Anterior cingulate cortex (tissue), 58 donors: ENCODE measurements at places on chromosomes 4 and X.

DNA sequence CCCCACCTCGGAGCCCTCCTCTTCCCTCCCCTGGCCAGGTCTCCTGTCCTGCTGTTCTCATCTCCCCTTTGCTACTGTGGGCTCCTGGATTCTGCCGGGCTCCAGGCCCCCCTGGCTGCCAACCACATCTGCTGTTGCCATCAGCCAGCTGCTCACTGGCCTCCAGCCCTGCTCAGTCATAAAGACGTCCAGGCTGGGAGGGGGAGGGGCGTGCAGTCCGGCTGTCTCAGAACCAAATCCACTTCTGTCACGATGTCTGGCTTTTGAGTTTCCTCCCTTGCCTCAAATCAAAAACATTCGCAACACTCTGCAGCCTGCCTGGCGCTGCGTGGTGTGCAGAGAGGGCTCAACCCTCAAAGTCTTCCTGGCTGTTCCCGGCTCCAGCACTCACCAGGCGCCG lies 7.1 kb downstream of the RASL11B start:
- DNase-seq: no peak

DNA sequence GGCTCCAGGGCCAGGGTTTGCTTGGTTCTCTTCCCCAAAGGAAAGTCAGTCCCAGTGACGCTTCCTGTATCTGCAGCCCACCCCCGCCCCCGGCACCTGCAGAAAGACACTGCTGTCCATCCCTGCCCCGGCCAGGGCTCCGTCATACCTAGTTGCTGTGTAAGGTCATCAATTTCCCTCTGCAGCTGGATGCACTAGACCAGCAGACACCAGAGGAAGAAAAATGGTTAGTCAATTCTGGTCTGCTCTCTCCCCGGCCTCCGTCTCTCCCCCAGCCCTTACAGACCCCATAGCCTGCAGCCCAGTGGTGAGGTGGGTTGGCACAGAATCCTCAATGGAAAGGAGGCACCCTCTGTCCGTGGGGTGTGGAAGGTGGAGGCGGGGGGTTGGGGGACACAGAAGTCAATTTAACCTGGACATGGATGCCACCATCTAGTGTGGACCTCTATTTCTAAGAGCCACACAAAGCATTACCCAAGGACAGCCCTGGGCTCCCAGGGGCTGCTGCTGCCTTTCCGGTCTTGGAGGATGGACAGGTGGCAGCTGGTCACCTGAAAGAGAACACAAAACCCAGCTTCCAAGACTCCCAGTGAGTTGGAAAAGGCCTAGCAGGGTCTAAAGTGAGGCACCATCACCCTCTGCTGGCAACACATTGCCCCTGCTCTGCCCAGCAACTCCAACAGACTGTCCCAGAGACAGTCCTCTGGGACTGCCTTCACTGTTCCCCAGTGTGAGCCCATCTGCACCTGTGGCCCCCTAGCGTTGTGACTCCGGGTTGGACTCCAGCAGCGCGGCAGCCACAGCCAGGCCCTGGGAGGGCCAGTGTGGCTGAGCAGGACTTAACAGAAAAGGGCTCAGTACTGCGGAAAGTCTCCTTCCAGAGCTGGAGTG lies 40.2 kb upstream of the NHSL2 start:
- DNase-seq: no peak

DNA sequence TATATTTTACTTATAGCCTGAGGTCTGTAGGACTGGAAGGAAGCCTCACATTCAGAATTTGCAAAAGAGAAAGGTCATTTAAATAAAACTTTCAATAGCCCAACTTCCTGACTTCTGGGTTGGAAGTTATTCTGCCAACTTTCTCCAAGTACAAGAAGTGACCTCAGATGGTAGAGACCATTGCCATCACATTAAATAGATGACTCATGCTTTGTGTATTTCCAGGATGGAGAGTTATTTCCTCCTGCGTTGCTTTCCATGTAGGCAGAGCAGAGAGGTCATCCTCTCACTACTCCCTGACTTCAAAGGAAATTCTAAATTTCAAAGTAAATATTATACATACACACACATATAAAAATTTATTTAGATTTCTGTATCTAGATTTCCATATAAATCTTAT lies 73.0 kb upstream of the NR3C2 start:
- DNase-seq: no peak

DNA sequence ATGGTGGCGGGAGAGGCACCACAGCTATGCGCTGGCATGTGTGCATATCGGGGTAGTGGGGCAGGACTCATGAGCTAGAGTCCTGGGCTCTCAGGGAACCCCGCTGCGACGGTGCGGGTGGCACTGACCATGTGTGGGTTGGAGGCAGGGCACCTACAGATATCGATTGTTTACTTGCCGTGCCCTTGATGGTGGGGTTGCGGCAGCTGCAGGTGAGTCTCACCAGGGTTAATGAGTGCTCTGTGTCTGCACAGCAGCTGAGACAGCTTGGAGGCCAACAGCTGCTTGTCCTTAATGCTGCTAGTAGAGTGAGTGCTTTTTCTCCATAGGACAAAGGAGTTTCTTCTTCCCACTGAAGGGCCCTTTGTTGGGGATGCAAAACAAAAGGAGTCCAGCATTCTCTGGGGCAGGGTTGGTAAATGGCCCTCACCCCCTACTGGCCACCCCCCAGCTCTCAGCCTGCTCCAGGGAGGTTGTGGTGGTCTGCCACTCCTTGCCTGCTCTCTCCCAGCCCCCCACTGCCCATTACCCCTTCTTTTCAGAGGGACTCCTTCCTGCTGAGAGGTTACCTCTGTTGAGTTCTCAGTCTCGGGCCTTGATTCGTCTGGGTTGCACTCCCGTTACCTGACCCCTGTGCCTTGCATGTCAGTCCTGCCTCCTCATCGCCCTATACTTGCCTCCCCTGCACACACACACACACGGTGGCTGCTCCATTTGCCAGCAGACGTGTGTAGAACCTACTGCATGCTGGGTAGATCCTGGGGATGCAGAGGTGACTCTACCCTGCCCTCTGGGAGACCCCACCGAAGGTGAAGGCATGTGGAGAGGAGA lies 52.8 kb downstream of the TBC1D14 start:
- DNase-seq: no peak

GRCh38 chr4:40214038-40214437 lies 17.2 kb downstream of the RHOH start:
- DNase-seq: no peak

DNA sequence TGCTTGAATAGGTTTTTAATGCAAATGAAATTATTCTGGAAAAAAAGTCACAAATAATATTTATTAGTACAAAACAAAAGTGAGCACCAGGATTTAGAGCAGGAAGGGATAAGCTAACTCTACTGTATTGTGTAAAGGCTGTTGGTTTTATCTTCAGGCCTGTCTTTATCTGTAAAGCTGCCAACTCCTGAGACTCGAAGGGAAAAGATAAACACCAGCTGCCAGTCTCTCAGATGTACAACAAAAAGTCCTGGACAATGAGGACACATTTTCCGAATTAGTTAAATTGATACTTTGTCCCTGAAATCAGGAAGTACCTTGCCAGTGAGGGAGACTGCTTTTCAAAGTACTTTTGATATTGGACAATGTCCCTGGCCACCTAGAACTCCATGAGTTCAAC lies 8.8 kb downstream of the DDX60 start:
- DNase-seq: no peak

GRCh38 chrX:19245711-19246269 lies 97.9 kb upstream of the PDHA1 start:
- no peak for DNase-seq

GRCh38 chrX:98207947-98208346 lies 1324.2 kb downstream of the RPA4 start:
- DNase-seq: no peak

- no peak for DNase-seq
Observed at GRCh38 chrX:12711435-12712040, 79.7 kb upstream of the PRPS2 start.

DNA sequence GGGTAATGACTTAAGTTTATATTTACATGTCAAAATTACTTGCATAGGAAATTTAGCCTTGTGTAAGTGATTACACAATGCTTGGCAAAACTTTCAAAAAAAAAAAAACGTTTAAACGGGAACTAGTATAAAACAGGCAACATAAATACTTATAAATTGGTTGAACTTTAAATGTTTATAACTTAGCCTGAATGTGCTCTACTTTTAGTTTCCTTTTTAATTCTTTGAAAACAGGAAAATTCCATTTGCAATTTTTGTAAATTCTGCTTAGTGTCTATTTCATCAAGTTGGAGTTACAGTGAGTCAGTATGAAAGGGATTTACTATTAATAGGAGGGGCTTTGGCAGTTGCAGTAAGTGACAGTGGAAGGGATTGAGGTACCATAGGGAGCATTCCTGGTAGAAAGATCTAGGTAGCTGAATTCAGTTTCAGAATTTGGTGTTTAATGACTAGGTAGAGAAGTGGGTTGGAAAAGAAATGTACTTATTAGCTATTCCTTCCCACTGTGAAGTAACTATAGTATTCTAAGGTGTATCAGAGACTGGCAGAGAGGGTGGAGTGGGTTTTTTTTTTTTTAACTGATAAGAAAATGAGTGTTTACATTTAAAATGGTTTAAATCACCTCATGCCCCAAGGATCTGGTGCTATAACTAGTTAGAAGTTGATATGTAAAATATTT lies 2.8 kb downstream of the STAG2 start:
- DNase-seq: no peak

- DNase-seq: no peak
Observed at GRCh38 chr4:7701866-7702649, 237.6 kb downstream of the AFAP1 start.

DNA sequence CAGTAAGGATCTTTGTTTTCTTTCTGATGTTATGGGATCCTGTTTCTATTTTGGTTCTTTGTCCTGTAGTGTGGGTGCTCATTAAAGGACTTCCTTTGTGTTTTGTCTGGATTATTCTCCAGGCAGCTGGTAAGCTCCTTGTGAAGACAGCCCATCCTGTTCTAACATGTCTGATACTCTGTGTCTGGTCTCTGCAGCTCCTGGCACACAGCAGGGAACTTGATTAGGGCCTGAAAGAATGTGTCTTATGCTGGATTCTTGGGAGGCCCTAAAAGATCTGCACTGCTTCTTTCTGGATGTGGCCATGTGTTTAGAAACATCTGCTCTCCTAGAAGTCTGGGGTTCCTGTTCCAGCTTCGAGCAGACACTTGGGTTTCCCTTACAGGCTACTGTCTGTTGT lies 38.1 kb upstream of the ATXN3L start:
- DNase-seq: no peak

DNA sequence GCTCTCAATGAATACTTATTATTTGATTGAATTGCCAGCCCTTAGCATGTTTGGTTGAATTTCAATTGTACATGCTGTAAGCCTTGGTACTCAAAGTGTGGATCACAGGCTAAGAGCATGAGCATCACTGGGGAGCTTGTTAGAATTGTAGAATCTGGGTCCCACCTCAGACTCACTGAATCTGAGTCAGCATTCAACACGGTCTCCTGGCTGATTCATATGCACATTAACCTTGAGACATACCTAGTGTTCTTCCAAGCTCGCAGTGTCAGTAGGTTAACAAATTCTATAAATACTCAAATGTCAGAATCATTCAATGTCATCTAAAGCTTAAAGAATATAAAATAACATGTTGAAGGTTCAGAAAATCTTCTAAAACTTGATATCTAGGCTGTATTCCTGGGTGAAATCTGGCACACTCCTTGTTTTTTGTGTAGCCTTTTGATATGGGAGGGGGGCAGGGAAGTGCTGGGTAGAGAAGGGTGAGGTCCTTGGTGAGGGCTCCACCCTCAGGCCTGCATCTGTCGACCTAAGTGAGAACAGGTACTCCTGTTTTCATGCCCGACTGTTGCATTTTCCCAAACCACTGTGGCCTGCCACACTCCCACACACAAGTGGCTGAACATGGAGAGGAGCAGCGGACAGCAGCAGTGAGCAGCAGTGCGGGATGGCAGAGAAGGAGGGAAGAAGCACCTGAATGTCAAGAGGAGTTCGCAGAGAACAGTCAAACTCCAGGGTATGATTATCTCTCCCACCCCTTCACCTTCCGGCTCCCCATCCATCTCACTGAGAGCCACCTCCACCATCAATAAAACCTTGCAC lies 529.6 kb upstream of the IGFBP7 start:
- DNase-seq: no peak

DNA sequence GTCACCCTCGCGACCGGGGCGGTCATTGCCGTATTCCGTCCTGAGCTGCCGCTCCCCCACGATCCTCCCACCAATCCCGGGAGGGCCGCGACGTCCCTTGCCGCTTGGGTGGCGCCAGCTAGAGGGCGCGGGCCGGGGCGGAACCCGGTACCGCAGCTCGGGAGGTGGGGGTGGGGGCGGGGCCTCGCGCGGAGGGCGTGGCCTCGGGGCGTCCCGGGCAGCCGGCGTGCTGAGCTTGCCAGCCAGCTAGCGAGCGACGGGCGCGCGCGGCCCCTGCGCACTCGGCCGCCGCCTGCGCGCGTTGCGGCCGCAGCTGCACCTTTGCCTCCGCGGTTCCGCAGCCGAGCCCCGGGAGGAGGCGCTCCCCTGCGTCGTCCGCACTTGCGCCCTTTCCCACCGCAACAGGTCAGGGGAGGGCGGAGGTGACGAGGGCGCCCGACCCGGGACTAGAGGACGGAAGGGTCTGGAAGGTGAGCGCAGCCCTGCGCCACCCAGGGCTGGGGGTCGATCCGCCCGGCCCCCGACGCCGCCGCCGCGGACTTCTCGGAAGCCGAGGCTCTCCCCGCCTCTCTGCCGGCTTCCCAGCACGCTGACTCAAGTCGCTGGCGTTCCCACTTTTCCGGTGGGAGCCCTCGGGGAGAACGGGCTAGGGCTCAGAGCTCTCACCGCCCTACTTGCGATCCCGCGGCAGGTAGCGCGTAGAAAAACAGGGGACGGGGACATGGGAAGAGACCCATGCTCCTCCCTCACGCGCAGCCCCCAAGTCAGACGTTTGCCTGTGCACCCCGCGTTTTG lies at the start of gene AFF1:
Gene AFF1, plus strand, starts transcription at position 241 of the 795 bp plus-strand sequence. CDS start 13,523 bp downstream, outside the sequence.
- peak; percentile 91 for DNase-seq

DNA sequence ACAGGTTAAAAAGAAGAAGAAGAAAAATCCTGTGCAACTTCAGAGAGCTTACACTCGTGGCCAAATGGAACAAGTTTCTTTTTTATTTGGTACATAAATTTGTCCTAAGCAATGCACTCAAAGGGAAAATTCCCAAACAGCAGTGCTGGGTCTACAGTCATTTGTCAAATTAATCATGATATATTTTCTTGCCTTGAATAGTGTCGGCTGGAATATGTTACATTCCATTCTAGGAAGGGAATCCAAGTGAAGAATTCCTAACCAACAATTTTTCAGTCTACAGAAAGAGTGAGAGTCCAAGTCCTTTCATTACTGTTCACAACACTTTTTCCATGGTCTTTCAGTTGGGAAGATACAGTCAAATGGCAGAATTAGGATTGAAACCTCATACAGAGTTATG lies 63.9 kb downstream of the HAND2 start:
- DNase-seq: no peak
